ENCODE measurements at places on chromosomes 5 and 9. TPM values are rescaled to one million over a fixed set of nuclear protein-coding genes. Genes with fewer than 3 reads are reported as not detected.

The ARHGEF39 gene
- total RNA-seq, result 0.25 TPM

The PCDHGB2 gene
- 7.1 TPM for total RNA-seq

The EDIL3 gene
- total RNA-seq, result 37.1 TPM

The ZNF354C gene
- 43.8 TPM for total RNA-seq

The FOXD1 gene
- 0.98 TPM for total RNA-seq

The SPINK6 gene
- not detected for total RNA-seq

The F2RL2 gene
- 0.49 TPM for total RNA-seq

Data from temporal lobe (tissue), 4 donors.